ENCODE measurements at places on chromosomes 1 and 21.

DNA sequence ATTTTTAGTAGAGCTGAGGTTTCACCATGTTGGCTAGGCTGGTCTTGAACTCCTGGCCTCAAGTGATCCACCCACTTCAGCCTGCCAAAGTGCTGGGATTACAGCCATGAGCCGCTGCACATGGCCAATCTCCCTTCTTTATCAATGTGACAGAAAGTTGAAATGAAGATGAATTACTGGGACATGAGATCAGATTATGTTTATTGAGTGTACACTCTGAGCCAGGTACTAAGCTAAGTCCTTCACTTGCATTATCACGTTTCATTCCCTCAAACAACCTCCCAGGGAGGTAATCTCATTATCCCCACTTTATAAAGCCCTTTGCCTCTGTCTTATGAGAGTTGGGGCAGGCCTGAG lies 6.3 kb upstream of the CHI3L2 start:
- no peak for DNase-seq

GRCh38 chr1:26922901-26923300 lies 1.4 kb downstream of the NUDC start:
- DNase-seq = no peak

DNA sequence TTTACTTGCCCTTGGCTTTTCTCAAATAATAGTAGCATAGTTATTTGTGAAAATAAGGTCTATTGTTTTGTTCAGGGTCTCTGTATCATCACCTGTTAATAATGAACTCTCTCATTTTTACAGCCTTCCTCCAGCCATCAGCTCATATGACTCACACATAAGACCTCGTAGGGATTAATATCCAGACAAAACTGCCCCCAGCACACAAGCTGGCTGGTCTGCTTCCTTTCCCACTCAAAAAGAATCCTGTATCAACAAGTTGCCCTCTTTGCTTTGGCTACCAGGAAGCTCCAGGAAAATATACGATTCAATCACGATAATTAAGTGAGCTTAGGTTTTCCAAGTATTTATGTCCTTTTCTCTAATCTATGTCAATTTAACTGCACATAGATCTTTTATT lies 119.2 kb downstream of the DMRTB1 start:
- no peak for DNase-seq

- DNase-seq = no peak
Measured at GRCh38 chr21:16502273-16502672, 772.5 kb downstream of the USP25 start.

GRCh38 chr1:47696404-47696736 lies 258.5 kb downstream of the FOXD2 start:
- DNase-seq = no peak

- DNase-seq = no peak
Measured at GRCh38 chr1:221085701-221086375, 206.6 kb downstream of the HLX start.

- no peak for DNase-seq
Measured at GRCh38 chr1:98516306-98516705, 145.2 kb upstream of the SNX7 start.

GRCh38 chr1:156233426-156234127 lies 8.4 kb upstream of the BGLAP start:
- DNase-seq = no peak

DNA sequence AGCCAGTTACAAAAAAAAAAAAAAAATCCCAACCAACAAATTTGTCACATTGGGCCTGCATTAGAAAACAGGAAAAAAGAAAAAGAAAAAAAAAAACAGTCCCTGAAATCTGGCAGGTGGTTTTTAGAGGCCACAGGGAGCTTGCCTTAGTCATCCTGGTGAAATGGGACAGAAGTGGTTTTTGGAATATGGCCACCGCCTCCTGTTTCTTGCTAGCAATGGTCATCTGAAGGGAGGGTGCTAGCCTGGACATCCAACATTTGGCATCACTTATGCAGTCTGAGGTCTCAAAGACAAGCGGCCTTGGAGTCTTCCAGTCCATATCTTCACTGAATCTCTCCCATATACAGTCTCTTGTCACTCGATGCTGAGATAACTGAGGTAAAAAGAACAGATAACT lies 20.1 kb upstream of the NKAIN1 start:
- no peak for DNase-seq

- peak; percentile 16 for DNase-seq
Measured at GRCh38 chr1:156693848-156694689, 11.3 kb downstream of the CRABP2 start.

DNA sequence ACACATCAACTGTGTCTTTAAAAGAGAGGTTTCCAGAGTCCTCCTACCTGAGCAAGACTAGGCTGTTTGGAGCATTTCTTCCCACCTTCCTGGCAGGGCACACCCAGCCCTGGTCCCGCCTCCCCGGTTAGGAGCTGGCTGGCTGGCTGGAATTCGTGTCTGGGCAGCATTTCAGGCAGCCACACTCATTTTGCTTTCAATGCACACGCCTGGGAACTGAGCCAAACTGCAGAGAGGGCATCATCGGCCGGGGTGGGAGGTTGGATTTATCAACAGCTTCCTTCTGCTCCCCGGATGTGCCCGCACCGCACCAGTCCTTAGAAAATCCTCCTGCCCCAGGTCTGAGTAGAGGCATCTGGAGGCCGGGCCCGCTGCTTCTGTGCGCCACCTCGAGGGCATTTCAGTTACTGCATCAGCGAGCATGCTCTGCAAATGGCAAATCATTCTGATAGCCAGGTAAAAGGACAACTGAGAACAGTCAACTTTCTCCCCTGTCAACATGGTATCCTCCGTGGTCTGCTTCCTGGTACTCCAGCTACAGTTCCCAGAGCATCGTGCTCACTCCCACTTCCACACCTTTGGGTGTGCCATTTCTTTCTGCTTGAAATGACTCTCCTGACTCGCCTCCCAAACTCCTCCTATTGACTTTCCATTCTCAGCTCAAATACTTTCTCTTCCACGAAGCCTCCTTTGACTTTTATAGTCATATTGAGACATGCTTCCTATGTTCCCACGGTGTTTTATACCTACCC lies 20.6 kb downstream of the TCEA3 start:
- peak; percentile 97 for DNase-seq

DNA sequence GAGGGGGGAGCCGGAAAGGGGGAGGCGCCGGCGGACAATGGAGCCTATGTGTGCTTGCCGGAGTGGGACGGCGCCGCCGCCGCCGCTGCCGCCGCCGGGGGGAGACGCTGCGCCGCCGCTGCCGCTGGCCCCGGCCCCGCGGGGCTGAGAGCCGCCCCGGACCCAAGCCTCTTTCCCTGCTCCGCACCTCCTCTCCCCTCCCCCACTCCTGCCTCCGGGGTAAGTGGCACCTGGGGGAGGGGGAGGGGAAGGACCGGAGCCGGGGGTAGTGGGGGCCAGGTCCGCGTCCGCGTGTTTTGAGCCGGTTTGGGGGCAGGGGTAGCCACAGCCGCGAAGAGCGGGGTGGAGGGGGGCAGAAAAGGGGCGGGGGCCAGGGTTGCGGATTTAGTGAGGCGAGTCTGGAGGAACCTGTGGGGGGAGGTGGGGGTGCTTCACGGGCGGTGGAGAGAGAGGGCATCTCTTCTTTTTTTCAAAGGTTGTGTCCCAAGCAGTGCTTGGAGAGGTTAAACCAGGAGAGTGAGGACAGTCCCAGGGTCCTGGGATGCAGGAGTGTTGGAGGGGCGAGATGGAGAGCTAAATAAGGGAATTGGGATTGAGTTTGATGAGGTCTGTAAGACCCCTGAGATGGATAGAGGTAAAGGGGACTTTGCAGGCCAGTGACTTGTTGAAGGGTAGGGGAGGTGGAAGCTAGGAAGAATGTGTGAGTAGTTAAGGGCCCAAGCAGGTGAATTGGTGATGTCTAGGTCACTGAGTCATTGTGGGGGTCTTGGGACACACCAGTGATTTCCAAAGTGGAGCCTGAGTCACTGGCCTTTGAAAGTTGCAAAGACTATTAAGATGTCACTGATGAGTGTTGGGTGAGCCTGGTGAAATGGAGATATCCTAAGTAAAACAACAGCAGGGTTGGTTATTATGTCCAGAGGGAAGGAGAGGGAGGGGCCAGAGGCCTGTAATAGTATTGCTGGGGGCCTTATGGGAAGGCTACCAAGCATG lies 59.1 kb downstream of the BCL9 start:
- no peak for DNase-seq

DNA sequence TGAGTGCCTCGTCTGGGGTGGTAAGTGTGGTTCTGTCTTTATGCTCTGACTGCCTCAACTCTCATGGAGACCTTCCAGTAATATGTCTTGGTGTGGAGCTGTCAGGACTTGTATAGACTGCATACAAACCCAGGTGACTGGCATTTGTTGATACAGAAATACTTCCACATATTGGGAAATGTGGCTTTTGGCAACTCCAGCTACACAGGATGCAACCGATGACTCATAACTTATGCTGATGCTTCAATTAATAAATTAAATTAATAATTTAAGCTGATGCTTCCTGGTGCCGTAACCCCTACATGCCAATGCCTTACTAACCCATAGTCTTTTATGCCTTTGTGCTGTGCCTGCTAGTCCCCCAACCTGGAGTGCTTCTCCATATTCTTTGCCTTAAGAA lies 72.3 kb upstream of the ARTN start:
- DNase-seq = no peak

- no peak for DNase-seq
Measured at GRCh38 chr1:178509414-178510007, 3.4 kb upstream of the TEX35 start.

DNA sequence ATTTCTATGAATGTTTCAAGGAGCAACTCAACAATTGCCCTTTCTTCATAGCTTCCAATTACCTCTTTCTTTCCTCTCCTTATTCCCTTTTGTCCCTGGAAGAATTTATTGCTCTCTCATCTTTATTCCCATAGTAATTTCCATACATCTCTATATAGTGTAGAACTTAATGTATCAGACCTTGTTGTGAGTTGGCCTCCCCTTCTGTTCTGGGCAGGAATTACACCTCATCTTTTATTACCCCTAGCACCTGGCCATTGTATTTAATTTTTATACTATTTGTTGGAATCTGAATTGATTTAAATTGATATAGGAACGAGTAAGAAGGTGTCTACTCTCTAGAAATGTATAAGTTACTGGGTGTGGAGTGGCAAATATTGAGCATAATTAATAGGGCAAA lies 114.5 kb downstream of the CACHD1 start:
- peak; percentile 6 for DNase-seq

GRCh38 chr1:234891427-234891826 lies 237.2 kb downstream of the TOMM20 start:
- DNase-seq = no peak

DNA sequence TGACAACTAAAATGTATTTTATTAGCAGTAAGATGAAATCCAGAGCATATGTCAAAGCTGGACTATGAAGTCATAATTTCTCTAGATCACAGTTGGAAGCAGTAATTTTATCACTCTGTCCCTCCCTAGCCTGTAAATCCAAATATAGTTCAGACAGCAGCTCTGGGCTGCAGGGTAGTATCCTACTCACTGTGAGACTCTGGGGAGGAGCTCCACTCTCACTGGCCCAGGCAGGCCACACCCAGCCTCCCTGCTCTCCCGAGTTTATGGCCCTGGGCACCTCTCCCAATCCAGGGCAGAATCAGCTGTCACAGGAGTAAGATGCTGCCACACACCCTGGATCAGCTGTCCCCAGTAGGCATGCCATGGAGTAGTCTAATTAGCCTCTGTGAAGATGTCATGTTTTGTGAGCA lies 131.1 kb downstream of the HLCS start:
- DNase-seq = no peak

DNA sequence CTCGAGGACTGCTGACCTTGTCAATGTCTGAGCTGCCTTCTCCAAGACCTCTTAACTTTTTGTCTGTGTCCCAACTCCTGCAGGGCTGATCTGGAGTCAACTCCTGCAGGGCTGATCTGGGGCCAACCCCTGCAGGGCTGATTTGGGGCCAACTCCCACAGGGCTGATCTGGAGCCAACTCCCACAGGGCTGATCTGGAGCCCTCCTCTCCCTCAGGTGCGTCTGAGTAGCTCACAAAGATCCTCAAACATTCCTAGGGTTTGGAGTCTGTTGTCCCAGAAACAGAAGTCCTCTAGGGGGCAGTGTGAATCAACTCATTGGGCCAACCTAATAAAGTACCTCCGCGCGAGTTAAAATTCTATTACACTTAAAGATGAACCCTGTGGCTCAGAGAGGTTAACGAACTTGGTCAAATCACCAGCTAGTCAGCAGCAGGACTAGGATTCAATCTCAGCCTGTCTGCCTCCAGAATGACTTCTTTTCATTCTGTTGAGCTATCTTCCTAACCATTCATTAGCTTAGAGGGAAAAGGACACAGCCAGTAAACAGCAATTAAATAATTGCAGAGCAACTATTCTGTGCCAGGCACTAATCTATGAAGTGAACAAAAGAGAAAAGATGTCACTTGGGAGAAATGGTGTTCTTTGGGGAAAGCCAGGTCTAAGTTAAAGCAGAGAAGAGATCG lies 17.2 kb upstream of the RLF start:
- peak; percentile 80 for DNase-seq

GRCh38 chr1:55413286-55413685 lies 198.1 kb upstream of the USP24 start:
- DNase-seq = no peak

DNA sequence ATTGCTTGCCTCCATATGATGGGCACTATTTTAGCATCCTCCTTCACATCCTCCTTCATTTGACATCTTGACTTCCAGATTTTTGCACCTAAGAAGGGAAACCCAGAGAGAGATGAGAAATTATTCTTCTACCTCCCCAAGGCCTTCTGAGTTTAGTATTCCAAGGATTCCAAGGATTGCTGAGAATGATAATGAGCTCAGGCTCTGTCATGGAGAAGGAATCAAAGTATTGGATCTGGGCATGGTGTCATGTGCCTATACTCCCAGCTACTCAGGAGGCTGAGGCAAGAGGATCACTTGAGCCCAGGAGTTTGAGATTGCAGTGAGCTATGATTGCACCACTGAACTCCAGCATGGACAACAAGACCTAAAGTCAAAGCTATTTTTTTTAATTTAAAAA lies 26.6 kb upstream of the ZNF281 start:
- no peak for DNase-seq

GRCh38 chr21:34201001-34201400 lies 127.6 kb downstream of the MRPS6 start:
- DNase-seq = no peak

DNA sequence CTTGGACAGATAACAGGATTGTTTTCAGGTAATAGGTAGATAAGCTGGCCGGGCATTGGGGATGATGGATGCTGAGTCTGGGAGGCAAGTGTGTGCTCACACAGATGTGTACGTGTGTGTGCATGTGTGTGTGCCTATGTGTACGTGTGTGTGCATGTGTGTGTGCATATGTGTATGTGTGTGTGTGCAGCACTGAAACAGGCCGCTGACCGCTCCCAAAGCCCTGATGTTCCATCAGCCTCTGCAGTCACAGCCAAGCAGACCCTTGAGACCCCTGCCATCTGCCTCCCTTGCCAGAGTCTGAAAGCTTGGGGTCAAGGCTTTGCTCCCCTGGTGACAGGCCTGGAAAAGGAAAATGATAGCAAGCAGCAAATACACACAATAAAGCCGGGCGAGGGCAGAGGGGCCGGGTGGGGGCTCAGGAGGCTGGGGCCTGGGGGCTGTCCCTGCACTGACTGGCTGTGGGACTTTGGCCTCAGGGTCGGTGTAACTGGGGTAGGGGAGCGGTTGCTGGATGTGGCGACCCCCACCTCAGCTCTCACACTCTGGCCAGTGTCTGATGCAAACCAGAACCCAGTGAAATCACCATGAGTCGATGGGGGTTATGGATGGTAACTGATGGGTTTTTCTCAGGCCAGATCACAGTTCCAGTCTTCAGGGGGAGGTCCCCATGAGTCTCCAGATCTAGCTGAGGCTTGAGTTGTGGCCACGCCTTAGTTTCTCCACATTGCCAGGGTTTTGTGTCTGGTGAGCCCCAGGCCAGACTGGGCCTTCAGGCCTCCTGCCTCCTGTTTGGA lies 9.2 kb upstream of the TNFRSF8 start:
- no peak for DNase-seq

GRCh38 chr1:227893300-227893948 lies 54.3 kb downstream of the WNT9A start:
- DNase-seq = no peak

- peak; percentile 25 for DNase-seq
Measured at GRCh38 chr1:221947731-221948130, 205.8 kb upstream of the DUSP10 start.
